Posterior vena cava (tissue), 2 donors: ENCODE measurements at places on chromosomes 3 and 15. TPM values are rescaled to one million over a fixed set of nuclear protein-coding genes. Genes with fewer than 3 reads are reported as not detected.

ALCAM gene
- total RNA-seq = 26.5 TPM

PRSS50 gene
- total RNA-seq = not detected

ADAMTS9 gene
- 82.8 TPM for total RNA-seq

EIF4G1 gene
- total RNA-seq = 273 TPM

OGG1 gene
- 23.4 TPM for total RNA-seq

GABRR3 gene
- not detected for total RNA-seq

DNAJA4 gene
- total RNA-seq = 22.3 TPM

SI gene
- total RNA-seq = 0.14 TPM
